ENCODE measurements at places on chromosomes 4 and X. TPM values are rescaled to one million over a fixed set of nuclear protein-coding genes. Genes with fewer than 3 reads are reported as not detected.

GAGE12J gene
- not detected for total RNA-seq

SPANXC gene
- total RNA-seq = not detected

TKTL2 gene
- total RNA-seq = not detected

RXFP1 gene
- total RNA-seq = not detected

VCX3B gene
- total RNA-seq = not detected

HPGDS gene
- not detected for total RNA-seq

KLKB1 gene
- 0.49 TPM for total RNA-seq

LANCL3 gene
- total RNA-seq = 0.05 TPM

SSX2 gene
- total RNA-seq = not detected

AKAP4 gene
- not detected for total RNA-seq

DNA sequence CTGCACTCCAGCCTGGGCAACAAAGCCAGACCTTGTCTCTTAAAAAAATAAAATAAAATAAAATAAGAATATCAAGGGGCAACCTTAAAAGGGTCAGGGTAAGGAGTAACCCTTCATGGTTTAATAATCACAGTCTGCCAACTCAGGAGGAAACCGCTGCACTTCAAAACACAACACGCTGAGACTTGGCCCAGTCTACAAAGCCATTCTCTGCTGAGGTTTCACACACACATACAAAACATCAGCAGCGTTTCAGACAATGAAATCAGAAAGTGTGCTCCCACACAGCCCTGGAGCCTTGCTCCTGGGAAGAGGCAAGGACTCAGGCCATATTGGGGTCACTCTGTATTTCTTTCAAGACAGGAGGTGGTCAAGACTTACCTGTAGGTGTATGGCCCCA, 18.3 kb downstream of the SCARB2 start:
- no peak for DNase-seq

DNA sequence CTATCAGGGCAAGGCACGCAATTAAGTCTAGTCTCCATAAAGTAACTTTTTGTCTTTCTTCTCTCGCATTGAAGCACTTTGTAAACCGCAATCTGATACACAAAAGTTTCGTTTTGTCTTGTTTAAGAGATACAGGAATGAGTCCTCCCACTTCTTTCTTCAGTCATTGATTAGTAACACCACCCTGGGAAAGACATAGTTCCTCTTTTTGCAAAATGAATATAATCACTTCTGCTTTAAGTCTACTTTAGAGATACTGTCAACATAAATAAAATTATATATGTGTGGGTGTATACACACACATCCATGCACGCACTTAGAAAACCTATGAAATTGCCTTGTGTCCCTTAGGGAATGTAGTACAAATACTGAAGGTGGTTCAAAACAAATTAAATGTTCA, 11.7 kb downstream of the COQ2 start:
- DNase-seq = no peak

- no peak for DNase-seq
These were observed 5.2 kb upstream of the PITX2 start for GRCh38 chr4:110627977-110628662.

- no peak for DNase-seq
These were observed 6.7 kb downstream of the SULT1B1 start for GRCh38 chr4:69753686-69754085.

DNA sequence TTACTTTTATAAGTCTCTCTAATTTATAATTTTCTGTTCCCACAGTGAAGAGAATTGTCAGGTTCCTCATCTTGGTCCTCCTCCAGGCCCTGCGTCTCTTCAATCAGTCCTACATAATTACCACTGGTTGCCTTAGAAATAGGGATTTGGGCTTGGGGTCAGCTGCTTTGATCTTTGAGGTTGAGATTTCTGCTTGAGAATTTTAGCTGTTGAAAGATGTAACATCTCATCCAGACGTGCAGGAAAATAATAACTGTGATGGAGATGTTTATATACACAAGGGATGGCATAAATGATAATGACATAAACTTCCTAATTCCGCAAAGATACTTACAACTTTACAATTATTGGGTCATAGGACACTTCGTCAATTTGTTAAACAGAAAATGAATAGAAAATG, 30.3 kb downstream of the AADAT start:
- DNase-seq = no peak

- no peak for DNase-seq
These were observed 237.5 kb downstream of the SHOX start for GRCh38 chrX:867966-868647.

DNA sequence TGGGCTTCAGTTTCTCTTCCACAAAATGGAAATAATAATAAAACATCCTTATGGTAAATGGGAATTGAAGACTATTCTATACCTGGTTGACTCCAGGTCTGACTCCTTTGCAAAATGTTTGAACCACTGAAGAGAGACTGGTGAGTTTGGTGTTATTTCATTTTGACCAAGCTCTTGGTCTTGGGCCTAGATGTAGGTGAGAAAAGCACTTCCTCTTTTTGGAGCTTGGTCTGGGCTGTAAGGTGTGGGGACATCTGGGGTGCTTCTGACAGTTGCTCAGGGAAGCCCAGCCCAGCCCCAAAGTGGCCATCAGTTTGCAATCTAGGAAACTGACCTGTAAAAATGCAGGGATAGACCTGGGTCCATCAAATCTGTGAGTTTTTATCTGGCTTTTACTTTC, 26.8 kb upstream of the SOD3 start:
- no peak for DNase-seq

- DNase-seq = no peak
These were observed 38.6 kb upstream of the SORCS2 start for GRCh38 chr4:7153711-7154110.

GRCh38 chr4:53450773-53451172, 73.3 kb downstream of the FIP1L1 start:
- no peak for DNase-seq

- no peak for DNase-seq
These were observed 22.7 kb upstream of the OGT start for GRCh38 chrX:71510161-71510560.

DNA sequence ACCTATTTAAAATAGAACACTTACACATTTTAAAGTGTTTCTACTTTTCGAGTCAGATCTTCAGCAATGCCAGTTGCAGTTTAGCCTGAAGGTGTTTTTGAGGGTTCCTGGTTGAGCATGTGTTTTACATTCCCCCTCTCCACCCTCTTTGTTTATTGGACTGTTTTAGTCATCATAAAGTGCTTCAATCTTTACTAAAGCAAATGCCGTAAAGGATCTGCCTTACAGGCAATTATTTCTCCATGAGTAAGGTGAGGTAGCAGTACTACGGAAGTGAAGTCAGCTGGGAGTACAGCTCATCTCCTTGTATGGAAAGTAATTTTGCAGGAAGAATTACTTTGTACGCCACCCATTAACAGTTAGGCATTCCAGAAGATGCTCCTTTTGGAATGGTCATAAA, 36.9 kb downstream of the PDLIM5 start:
- DNase-seq = no peak

- no peak for DNase-seq
These were observed 38.7 kb downstream of the RTL9 start for GRCh38 chrX:110397339-110397738.

DNA sequence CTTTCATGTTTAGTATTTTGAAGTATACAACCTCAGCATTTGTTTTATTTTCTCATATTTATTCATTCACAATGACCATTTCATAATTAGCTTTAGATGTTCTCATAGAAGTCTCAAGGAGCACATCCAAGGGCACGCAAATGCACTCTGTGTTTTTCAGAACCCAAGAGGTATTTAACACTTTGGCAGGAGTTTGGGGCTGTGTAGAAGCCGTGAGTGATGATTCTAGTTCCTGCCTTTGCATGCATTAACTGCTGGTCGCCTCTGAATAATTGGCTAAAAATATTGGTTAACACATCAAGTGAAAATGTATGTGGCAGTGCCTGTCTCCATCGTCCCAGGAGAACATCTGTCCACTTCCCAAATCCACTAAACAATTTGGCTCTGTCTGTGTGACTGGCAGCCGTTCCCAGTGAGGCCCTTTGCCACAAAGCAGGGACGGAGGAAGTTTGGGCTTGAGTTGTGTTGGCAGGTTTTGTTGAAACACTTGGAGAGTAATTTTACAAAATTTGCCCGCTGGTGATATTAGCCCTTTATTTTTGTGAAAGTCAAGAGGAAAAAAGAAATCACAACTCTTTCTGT, 730.7 kb upstream of the SLIT2 start:
- DNase-seq = no peak

DNA sequence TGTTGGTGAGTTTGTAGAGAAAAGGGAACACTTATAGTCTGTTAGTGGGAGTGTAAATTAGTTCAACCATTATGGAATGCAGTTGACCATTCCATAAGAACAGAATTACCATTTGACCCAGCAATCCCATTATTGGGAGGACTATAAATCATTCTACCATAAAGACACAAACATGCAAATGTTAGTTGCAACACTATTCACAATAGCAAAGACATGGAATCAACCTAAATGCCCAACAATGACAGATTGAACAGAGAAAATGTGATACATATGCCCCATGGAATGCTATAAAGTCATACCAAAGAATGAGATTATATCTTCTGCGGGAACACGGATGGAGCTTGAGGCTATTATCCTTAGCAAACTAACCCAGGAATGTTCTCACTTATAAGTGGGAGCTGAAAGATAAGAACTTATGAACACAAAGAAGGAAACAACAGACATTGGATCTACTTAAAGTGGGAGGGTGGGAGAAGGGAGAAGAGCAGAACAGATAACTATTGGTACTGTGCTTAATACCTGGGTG, 1819.2 kb upstream of the ADGRL3 start:
- DNase-seq = no peak
